ENCODE measurements at places on chromosomes 4 and X.

GRCh38 chr4:74016068-74016467 lies 17.6 kb upstream of the CXCL5 start:
- DNase-seq, result no peak

DNA sequence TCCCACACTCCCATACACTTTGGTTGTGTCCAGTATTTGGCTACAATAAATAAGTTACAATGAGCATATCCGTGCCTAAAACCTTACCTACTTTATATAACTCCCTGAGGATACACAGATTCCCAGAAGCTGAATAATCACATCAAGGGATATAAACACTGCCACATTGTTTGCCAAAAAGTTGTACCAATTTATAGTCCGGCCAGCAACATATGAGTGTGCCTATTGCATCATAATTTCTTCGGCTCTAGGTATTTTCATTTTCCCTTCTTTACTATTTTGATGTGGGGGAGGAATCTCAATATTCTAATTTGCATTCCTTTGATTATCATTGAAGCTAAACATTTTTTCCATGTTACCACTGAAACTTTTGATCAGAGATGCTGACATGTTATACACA lies 146.4 kb downstream of the PCDH19 start:
- no peak for DNase-seq

- DNase-seq, result no peak
Measured at GRCh38 chr4:17092736-17093437, 194.4 kb upstream of the LDB2 start.

- DNase-seq, result no peak
Measured at GRCh38 chrX:111876646-111877045, 665 bp downstream of the TRPC5OS start.

- no peak for DNase-seq
Measured at GRCh38 chrX:137118536-137118935, 84.7 kb upstream of the GPR101 start.

DNA sequence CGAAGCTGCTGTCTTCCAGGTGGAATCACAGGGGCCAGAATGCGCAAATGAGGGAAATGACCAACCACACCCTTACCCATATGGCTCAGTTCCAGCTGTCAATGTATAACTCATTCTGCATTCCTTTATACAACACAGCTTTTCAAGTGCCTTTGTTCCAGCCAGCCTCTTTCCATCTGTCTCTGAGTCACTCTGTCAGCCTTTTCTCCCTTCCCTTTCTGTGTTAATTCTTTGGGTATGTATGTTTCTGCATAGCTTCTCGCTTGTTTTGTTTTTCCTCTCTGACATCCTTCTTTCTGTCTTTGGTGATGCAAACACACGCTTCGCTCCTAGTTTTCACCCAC lies 54.5 kb downstream of the RS1 start:
- DNase-seq, result no peak

- DNase-seq, result no peak
Measured at GRCh38 chr4:10057023-10057395, 35.7 kb upstream of the SLC2A9 start.

DNA sequence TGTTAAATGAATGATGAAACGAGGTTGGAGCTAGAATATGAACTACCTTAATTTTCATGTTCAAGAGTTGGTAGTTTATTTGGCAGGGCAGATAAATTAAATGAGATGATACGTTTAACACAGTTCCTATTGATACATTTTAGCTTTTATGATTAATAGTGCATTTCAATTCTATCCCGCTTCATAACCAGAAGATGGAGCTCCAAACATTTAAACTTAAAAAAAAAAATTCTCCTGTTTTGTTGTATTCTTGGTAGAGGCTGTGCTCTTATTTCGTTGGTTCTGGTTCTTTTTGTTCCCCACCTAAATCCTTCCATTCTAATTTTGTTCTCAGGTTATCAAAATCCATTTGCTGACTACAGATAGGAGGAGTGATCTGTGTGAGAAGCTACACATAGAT lies 71.8 kb upstream of the PTPN13 start:
- peak; percentile 12 for DNase-seq

- DNase-seq, result no peak
Measured at GRCh38 chr4:3644849-3645627, 112.8 kb upstream of the LRPAP1 start.

- DNase-seq, result no peak
Measured at GRCh38 chr4:41991916-41992767, 1.8 kb downstream of the SLC30A9 start.

GRCh38 chr4:47737326-47737725 lies 100.5 kb downstream of the CORIN start:
- DNase-seq, result no peak

- no peak for DNase-seq
Measured at GRCh38 chrX:1876041-1876440, 261.2 kb downstream of the ASMT start.

DNA sequence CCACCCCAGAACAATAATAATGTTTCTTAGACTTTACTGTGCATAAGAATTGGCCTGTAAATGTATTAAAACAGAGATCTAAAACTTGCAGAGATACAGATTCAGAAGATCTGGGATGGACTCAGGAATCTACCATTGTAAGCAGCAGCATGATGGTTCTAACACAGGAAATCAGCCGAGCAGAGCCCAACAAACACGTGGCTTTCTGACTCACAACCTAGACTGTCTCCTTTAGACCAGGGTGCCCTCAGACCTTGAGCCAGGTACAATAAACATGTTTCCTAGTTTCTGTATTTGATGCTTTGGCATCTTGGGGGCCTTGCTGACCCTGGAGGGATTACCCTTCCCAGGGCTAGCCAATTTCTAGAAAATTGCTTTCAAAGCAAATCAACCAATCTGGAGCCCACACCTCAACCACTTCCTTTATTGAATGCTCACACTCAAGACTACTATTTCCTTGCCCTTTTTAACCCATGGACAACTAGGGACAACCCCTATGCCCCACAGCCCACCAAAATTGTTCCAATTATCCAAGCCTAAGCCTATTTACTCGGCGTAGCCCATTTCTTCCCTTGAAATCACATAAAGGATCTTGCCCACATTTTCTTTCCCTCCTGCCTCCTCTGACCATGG lies 80.5 kb downstream of the TBC1D9 start:
- no peak for DNase-seq

- DNase-seq, result no peak
Measured at GRCh38 chr4:173417833-173418232, 18.9 kb upstream of the SCRG1 start.

DNA sequence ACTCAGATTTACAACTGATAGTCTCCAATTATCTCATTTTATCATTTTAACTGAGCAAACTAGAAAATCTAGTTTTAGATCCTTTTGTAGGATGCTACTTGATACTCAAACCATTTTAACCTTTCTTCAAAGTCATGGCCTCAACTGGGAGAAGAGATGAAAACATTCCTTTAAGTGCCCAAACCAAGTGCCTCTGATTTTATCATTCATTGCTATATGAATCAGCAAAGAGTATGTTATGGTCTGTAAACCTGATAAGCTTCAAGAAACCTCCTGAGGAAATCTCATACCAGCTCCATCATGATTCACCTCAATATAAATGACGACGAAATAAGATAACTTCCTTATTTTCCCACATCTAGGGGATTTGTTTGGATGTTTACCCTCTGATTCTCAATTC lies 119.9 kb downstream of the FAM13A start:
- no peak for DNase-seq

DNA sequence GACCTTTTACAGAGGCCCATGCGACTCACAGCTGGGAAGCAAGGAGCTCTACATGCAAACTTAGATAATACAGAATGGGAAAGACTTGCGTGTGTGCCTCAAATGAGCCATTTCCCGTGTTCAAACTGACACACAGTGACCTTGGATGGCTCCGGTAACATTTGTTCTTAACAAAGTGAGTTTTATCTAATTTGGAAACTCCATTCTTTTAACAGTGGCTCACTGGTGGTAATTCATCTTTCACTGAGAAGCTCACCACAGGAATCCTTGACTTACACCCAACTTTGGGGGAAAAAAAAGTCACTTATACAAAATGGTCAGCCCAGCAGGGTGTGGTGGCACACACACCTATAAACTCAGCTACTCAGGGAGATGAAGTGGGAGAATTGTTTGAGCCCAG lies 190.6 kb downstream of the LDB2 start:
- DNase-seq, result no peak

GRCh38 chr4:150033901-150034300 lies 44.3 kb upstream of the DCLK2 start:
- DNase-seq, result peak; percentile 94

DNA sequence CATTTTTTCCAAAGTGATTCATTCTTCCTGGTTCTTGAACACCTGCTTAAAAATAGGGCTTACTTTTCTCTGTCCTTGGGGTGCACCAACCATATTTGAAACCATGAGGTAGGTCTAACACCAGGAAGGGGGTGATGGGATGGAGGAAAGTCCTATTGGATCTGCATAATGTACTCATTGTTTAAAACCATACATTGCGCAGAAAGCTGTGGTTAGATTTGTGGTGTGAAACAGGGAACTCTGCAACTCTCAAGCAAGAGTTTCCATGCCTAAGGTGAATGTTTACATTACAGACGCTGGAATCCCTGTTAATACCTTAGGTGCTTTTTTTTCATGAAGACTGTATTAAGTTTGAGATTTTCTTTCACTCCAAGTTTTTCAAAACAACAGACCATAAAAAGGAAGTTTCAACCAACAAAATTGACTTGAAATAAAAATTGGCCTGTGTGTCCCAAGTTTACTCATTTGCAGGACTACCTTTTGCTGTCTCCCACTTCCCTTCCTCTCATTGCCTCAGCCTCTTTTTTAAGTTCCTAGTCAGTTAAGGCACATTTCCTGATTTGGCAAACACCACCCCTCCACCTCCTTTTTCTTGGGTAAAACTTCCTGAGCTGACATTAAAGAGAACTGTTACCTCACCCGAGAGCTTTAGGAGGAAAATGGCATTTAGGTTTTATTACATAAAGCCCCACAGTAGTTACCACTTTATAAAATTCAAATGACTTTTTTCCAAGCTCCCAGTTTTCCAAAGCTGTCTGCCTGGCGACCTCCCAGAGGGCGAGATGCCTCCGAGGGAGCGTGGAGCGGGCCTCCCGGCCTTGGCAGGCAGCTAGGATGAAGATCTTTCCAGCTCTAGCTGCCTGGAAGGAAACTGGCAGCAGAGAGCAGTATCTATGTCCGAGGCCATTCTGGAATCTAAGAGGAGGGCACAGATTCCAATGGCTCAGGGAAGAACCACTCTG lies 47.9 kb upstream of the RBPJ start:
- DNase-seq, result no peak

GRCh38 chr4:54076673-54077072 lies 12.3 kb upstream of the CHIC2 start:
- no peak for DNase-seq

DNA sequence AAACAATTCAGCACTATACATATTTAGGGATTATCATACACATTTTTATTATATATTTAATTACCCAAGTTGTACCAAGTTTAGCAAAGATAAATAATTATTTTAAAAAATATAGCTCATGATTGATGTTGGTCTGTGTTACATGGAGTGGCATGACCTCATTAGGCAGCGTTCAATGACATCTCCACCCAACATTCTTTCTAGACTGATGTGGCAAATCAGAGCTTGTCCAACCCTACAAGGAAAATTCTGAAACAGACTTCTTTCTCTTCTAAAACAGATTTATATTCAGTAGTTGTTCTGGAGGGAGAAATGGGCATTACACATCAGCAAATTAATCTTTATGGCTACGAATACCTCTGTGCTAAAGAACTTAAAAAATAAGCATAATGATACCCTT lies 189.7 kb downstream of the PDGFC start:
- no peak for DNase-seq

GRCh38 chrX:21798677-21799219 lies 40.7 kb upstream of the MBTPS2 start:
- DNase-seq, result no peak

DNA sequence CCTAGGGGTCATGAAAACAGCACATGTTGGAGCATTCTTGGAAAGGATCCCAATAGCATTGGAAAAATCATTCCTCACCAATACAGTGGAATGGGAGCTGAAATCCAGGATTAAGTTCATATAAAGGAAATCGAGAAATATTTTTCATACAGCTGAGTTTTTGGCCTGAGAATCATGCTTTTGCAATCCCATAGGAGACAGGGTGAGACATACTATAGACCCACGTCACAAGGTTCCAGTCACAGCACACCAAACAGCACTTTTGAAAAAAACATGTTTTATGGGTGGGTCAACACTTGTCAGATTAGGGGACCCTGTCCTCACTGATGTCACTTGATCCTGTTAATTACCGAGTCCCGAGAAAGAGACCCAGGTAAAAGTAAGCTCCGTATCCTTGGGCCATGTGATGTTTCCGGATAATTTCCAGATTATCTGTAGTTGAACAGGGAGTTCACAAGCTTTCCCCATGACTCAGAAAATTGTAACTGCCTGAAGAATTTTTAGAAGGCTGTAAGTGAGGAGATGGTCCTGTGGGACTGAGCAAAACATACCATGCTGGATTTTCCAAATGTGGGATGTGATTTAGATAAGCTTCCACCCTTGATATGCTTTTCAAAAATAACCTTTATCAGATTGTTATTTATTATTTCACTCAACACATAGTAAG lies 80.9 kb upstream of the TLR3 start:
- no peak for DNase-seq

DNA sequence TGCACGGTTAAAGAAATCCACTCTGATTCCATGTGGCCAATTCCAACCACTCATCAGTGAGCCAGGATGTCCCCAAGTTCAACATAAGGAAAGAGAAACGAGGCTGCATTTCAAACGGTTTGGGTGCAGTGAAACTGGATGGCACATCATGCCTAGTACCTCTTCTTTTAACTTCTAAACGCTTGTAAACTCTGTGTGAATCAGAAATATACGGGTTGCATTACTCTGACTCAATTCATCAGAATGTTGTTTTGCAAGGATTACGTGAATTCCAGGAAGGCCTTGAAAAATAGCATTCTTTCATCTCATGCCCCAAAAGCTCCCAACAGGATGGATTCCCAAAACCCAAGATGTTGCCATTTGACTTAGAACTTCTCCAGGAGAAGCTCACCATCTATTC lies 270.4 kb downstream of the LDB2 start:
- no peak for DNase-seq

- no peak for DNase-seq
Measured at GRCh38 chr4:81724925-81725329, 253.2 kb upstream of the RASGEF1B start.

DNA sequence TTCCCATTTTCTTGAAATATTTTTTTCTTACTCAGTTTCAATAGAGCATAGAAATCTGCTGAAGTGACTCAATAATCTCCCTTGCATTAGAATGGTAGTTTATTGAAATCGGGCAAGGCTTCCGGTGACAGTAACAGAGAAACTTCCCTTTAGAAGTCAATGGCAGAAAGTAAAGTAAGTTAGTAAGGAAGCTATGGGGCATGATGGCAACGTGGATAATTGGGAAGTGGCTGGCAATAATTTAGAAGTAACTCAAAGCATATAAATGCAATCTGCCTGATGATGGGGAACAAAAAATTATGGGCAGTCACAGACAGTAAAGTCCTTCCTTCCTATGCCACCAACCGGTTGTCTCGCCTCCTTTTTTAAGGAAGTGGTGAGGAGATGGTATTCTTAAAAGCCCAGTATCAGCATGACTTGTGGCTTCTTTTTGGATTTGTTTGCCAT lies 7.6 kb downstream of the CYBB start:
- DNase-seq, result no peak
